ENCODE measurements at places on chromosomes 3 and 15. TPM values are rescaled to one million over a fixed set of nuclear protein-coding genes. Genes with fewer than 3 reads are reported as not detected.

DNA sequence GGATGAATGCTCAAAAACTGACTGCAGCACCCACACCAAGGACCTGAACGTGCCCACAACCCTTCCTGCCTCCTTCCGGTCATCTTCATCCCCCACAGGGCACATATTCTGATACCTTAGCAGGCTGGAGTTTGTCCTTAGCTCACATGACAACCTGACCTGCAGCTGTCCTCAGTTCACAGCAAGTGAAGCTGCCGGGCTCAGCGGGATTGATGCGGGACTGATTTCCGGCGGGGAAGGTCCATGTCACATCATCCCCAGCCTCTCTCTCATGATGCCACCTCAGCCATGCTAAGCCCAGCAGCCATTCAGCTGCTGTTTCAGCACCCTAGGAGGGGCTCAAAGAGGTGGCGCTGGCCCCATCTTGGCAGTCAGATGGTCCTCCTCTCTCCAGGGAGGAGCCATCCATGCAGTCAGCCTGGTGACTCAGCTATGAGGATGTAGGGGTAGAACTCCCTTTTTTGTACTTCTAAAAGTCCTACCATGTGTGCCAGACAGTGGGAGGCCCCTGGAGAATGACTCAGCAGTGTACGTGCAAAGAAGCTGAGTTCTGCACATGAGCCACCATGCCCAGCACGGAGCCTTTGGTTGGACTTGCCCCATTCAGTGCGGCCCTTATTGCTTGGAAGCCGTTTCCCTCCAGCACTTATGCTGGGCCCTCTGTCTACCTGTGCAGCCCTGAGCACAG lies 9.5 kb downstream of the CA12 start:
- peaks cover 29% of the 10 kb centered on the region for H3K4me1 ChIP-seq
- H3K4me3 ChIP-seq, result no peak overlapping the region
- H3K27me3 ChIP-seq, result no peaks in the 10 kb centered on the region
- H3K27ac ChIP-seq, result no peak overlapping the region
- H3K36me3 ChIP-seq, result no peaks in the 10 kb centered on the region

DNA sequence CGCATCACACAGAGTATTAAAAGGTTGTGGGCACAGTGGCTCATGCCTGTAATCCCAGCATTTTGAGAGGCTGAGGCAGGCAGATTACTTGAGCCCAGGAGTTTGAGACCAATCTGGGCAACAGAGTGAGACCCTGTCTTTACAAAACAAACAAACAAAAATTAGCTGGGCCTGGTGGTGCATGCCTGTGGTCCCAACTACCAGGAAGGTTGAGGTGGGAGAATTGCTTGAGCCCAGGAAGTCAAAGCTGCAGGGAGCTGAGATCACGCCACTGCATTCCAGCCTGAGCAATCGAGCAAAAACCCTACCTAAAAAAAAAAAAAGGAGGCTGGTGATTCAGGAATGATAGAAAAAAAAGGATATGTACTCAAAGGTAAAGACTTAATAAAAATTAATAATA lies 28.2 kb upstream of the ST6GAL1 start:
- H3K4me3 ChIP-seq, result no peak overlapping the region
- DNase-seq, result no peak
- H3K27ac ChIP-seq, result no peak overlapping the region
- no peaks in the 10 kb centered on the region for H3K36me3 ChIP-seq
- H3K4me1 ChIP-seq, result peaks cover 11% of the 10 kb centered on the region

DNA sequence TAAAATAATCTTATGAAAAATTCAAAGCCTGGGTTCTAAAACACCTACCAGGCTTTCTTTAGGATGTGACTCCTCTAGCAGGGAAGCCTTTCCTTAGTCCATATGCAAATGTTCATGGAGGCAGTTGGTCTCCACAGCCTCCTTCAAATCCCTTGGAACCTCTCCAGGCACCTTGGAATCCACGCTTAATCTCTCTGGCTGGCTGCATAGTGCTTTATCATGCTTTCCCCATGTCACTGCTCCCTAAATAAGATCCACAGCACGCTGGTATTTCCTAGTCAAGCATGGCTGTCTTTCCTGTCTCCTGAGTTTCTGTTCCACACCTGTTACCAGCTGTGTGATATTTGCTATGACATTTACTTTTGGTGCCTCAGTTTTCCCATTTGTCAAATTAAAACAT lies 71.3 kb downstream of the CLSTN2 start:
- no peak for DNase-seq
- H3K27me3 ChIP-seq, result no peaks in the 10 kb centered on the region
- no peak overlapping the region for H3K27ac ChIP-seq
- no peaks in the 10 kb centered on the region for H3K36me3 ChIP-seq
- H3K4me3 ChIP-seq, result no peak overlapping the region

- no peak overlapping the region for H3K4me3 ChIP-seq
- H3K27ac ChIP-seq, result no peak overlapping the region
- no peaks in the 10 kb centered on the region for H3K27me3 ChIP-seq
- H3K4me1 ChIP-seq, result no peaks in the 10 kb centered on the region
- peaks cover 2% of the 10 kb centered on the region for H3K36me3 ChIP-seq
Observed at GRCh38 chr3:121488628-121489027, 57.2 kb downstream of the POLQ start.

GRCh38 chr3:139388821-139389551 lies 461 bp downstream of the COPB2 start:
- peaks cover 5% of the 10 kb centered on the region for H3K27me3 ChIP-seq
- H3K4me1 ChIP-seq, result peaks cover 5% of the 10 kb centered on the region
- DNase-seq, result no peak
- peak overlapping the region; percentile 60 for H3K4me3 ChIP-seq

DNA sequence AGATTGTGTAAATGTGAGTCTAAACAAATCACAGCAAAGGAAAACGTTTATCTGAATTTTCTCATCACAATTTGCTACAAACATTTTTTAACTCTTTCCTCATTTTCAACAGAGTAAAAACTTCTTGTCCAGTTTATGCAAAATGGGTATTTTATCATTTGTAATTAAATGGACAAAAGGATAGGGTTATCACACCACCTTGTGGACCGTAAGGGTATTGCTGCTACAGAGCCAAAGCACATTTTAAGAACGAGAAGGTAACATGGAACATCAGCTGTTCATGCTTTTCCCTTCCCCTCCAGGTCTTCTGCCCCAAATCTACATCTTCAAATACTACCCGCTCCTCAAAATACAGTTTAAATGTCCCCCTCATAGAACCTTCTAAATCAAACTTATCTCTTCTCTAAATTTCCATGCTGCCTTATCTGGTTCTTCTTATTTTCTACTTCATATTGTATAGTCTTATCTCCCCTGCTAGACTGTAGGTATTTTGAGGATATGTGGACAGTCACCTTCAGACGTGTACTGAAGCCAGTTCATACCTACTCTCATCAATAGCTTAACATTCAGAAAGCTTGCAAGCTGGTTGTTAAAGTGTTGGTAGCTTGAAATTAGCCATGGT lies 12.8 kb upstream of the SETMAR start:
- no peaks in the 10 kb centered on the region for H3K4me1 ChIP-seq
- no peak overlapping the region for H3K4me3 ChIP-seq
- peaks cover 2% of the 10 kb centered on the region for H3K27me3 ChIP-seq
- no peak overlapping the region for H3K27ac ChIP-seq
- H3K36me3 ChIP-seq, result no peaks in the 10 kb centered on the region

- peak; percentile 89 for DNase-seq
- no peaks in the 10 kb centered on the region for H3K36me3 ChIP-seq
- H3K27ac ChIP-seq, result peak overlapping the region; percentile 2
- peaks cover 12% of the 10 kb centered on the region for H3K4me1 ChIP-seq
Observed at GRCh38 chr3:65619451-65619881, 419.3 kb downstream of the MAGI1 start.

- DNase-seq, result no peak
- no peak overlapping the region for H3K4me3 ChIP-seq
- H3K27ac ChIP-seq, result no peak overlapping the region
- no peaks in the 10 kb centered on the region for H3K27me3 ChIP-seq
Observed at GRCh38 chr15:74182131-74182530, 8.6 kb downstream of the ISLR start.

GRCh38 chr15:64333986-64334929 lies 21.7 kb downstream of the CSNK1G1 start:
- H3K27me3 ChIP-seq, result no peaks in the 10 kb centered on the region
- H3K27ac ChIP-seq, result no peak overlapping the region
- no peak for DNase-seq
- H3K4me3 ChIP-seq, result no peak overlapping the region

GRCh38 chr3:129119365-129120100 lies 2.1 kb downstream of the RAB43 start:
- no peak overlapping the region for H3K27ac ChIP-seq
- peaks cover 27% of the 10 kb centered on the region for H3K4me1 ChIP-seq
- H3K4me3 ChIP-seq, result peak overlapping the region; percentile 64
- H3K36me3 ChIP-seq, result no peaks in the 10 kb centered on the region

DNA sequence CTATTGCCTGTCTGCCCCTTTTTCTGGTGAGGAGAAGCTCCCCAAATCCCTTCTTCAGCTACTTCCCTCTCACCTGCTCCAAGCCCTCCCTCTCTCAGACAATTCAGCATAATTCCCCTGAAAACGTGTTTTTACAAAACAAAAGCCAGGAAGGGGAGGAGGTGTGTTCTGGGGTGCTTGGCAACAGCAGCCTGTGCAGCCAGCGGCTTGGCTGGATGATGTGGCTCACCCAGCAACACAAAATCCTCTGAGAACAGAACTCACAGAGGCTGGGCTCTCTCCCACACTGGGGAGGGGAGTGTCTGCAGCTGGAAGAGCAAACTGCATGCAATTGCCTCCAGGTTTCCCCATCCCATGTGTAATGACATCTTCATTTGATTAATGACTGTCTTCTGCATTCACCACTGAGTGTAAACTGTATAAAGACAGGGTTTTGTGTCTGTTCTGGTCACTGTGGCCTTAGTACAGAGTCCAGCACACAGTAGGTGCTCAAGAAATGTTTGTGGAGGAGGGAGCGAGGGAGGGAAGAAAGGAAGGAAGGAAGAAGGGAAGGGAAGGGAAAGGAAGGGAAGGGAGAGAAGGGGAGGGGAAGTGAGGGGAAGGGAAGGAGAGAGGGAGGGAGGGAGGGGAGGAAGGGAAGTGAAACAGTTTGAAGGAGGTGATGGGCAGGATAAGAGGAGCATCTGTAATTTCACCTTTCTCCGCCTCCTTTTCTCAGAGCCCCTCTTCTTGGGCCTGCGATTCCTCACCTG lies 70.1 kb upstream of the GLCE start:
- H3K4me3 ChIP-seq, result no peak overlapping the region
- H3K27ac ChIP-seq, result no peak overlapping the region
- H3K27me3 ChIP-seq, result no peaks in the 10 kb centered on the region
- H3K4me1 ChIP-seq, result peaks cover 29% of the 10 kb centered on the region
- DNase-seq, result no peak

GRCh38 chr3:12138044-12138443 lies 20.7 kb downstream of the TIMP4 start:
- no peak overlapping the region for H3K27ac ChIP-seq
- no peaks in the 10 kb centered on the region for H3K4me1 ChIP-seq
- peaks cover 9% of the 10 kb centered on the region for H3K27me3 ChIP-seq

DNA sequence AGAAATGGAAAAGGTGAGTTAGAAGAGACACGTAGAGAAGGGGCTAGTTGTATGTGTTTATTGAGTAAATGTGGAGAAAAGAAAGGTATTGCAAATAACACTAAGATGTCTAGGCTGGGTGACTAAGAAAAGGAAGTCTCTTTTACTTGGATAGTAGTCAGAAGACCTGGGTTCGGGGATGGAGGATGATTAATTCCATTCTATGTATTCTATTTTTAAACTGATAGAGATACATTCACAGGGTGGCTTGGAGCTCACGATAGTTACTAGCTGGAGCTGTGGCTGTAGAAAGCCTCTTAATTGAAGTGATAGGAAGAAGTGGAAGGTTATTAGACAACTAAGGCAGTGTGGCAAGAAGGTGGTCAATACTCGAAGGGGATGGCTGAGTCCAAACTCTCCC lies 65.9 kb upstream of the TNIK start:
- peaks cover 20% of the 10 kb centered on the region for H3K4me1 ChIP-seq
- H3K27ac ChIP-seq, result no peak overlapping the region
- H3K36me3 ChIP-seq, result no peaks in the 10 kb centered on the region
- DNase-seq, result no peak
- no peak overlapping the region for H3K4me3 ChIP-seq

DNA sequence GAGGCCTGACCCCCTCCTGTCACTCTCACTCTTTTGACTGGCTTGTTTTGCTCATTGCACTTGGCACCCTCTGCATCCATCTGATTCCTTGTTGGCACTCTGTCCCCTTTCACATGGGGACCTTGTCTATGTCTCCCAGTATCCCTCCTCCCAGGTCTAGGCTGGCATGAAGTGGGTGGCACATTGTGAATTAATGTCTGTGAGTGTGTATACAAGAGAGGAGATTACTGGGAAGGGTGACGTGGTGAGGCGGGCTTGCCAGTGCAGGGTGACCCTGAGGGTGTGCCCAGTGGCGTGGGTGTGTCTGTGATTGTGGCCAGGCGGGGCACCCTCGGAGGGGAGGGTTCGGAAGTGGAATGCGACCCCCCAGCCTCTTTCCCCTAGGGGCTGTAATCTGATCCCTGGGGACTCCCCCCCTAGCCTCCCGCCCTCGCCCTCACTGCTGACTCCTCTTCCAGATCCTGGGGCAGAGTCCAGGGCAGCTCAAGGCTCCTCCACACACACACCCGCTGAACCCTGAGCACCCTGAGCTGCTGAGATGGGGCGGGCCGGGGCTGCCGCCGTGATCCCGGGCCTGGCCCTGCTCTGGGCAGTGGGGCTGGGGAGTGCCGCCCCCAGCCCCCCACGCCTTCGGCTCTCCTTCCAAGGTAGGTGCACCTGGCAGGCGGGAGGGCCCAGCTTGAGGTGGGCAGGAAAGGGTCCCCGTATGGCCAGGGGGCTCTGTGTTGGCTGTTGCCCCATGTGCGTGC lies at the start of gene SEMA3B:
TSS of gene SEMA3B (plus strand) at position 445 of the 749 bp plus-strand sequence. CDS start at position 539, 94 bp downstream.
- no peak within 1 kb of the TSS for H3K27ac ChIP-seq
- no peak within 1 kb of the TSS for H3K4me3 ChIP-seq

DNA sequence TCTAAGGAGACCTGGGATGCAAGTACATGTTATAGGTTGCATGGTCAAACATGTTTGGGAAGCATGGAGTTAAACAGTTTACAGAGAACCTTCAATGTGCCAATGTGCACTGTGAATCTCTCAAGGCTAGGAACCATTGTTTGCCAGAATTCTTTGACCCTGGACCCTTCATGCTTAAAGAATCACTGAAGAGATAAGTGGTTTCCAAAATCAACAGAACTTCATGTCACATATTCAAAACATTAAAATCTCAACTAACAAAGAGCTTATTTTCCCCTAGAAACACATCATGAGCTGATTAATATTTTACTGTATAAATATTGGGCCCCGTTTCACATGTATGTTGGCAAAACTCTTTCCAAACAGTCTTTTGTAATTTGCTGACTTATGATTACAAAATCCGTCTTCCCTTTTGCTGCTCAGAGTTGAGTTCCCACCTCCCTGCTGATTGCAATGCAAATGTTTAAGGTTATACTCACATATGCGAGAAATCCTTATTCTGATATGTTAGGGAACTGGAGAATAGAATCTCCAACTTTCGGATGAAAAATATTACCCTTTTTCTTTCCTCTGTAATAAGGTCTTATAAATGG lies 380.2 kb downstream of the DIPK2A start:
- DNase-seq, result no peak
- H3K4me1 ChIP-seq, result no peaks in the 10 kb centered on the region
- no peak overlapping the region for H3K4me3 ChIP-seq
- no peak overlapping the region for H3K27ac ChIP-seq

- no peaks in the 10 kb centered on the region for H3K27me3 ChIP-seq
- peak; percentile 66 for DNase-seq
- H3K36me3 ChIP-seq, result peaks cover 3% of the 10 kb centered on the region
Observed at GRCh38 chr15:72722071-72722696, 36.2 kb downstream of the BBS4 start.

SECISBP2L gene
- polyA plus RNA-seq, result 23.1 TPM

LEKR1 gene
- polyA plus RNA-seq, result 0.07 TPM

NMNAT3 gene
- 1.1 TPM for polyA plus RNA-seq

TMEM212 gene
- polyA plus RNA-seq, result 0.14 TPM

Measured in endothelial cell of umbilical vein (primary cell).